ENCODE measurements at places on chromosomes 4 and X.

- DNase-seq: no peak
Observed at GRCh38 chrX:68750316-68750715, 78.5 kb upstream of the EFNB1 start.

DNA sequence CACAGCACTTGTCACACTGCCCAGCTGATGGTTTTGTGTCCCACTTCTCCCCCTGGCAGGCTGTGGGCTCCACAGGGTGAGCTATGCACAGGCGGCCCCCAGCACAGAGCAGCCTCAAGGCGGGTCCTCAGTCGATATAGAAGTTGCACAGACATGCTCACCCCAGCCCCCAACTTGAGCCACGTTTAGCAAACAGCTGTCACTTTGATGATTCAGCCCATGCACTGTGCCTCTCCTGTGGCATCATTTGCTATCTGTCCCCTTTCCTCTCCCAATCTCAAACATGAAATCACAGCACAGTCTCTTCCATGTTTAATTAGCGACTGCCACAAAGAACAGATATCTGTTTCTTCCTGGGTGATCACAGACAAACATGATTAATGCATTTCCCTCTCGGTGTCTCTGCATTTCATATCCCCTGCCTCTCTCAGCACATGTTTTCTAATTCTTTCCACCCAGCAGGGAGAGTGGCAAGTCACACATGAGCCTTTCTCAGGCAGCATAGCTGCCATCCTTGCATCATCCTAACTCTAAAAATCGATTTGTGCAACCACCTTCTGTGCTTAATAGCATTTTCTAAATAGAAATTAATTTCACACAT, 204.9 kb downstream of the EVC2 start:
- DNase-seq: no peak

DNA sequence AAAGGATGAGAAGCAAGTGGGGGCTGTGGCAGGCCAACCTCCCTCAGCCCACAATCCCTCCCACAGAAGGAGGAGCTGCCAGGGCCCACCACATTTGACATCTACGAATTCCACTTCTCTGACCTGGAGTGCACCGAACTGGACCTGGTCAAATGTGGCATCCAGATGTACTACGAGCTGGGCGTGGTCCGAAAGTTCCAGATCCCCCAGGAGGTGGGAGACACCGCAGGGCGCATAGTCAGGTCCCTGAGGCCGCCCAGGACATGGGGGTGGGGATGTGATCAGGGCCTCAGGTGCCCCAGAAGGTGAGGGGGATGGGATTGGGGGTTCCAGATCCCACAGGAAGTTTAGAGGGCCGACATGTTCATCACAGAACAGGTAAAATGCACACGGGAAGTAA, 13.7 kb downstream of the ATP5ME start:
- peak; percentile 10 for DNase-seq

GRCh38 chr4:174580597-174580996, 58.3 kb upstream of the HPGD start:
- DNase-seq: no peak

DNA sequence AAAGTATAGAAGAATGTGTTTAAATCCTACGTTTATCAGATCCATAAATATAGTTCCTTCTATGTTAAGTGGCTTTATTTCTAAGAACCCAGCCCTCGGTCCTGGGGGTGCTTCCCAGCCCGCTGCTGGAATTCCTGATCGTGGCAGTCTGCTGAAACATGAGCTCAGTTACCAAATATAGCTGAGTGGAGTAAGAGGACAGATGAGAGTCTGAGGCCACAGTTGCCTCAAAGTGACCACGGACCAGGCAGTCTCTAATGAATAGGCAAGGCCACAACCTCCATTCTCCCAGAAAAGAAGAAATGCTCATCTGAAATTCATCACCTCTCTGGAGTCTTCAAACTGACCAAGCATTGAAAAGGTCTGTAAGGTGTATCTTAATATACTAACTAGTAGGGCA, at the start of gene PALLD:
Gene PALLD, plus strand, starts transcription at position 219 of the 400 bp plus-strand sequence.
- DNase-seq: no peak

DNA sequence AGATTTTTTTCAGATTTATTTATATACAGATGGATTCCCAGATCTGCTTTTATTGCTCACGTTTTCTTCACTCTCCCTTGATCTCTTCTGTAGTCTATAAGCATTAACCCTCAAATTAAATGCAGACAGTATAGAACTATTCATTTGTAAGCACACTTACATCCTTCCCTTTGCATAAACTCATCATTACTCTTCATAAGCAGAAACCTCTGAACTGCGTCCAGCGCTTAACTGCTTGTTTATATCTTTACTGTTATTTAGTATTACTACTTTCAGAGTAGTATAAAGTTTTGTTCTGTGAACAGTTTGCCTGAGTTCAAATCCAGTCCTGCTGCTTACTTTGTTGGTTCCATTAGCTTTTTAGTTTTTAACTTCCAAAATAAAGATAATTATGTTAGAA, 132.9 kb downstream of the STIM2 start:
- DNase-seq: no peak

DNA sequence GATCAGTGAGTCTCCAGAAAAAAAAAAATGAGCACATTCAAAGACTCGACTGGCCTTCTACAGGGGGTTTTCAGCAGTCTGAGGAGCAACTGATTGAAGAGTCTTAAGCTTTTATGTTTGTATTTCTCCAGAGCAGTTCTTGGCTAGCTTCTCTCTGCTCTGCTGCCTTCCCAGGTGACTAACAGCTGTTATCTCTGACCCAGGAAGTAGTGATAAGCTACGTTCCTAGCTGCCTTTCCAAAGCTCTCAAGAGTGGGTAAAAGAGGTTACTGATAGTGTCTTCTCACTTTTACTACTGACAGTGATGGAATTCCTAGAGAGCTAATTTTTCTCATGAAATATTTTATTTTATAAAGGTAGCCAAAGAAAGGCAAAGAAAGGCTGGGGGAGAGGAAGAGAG, 66.6 kb downstream of the ENOX2 start:
- no peak for DNase-seq

GRCh38 chrX:114800719-114801118, 216.7 kb downstream of the IL13RA2 start:
- DNase-seq: no peak

GRCh38 chr4:51909236-51909703, 66.3 kb downstream of the DCUN1D4 start:
- no peak for DNase-seq

GRCh38 chrX:131677655-131678628, 134.1 kb downstream of the OR13H1 start:
- DNase-seq: peak; percentile 50

DNA sequence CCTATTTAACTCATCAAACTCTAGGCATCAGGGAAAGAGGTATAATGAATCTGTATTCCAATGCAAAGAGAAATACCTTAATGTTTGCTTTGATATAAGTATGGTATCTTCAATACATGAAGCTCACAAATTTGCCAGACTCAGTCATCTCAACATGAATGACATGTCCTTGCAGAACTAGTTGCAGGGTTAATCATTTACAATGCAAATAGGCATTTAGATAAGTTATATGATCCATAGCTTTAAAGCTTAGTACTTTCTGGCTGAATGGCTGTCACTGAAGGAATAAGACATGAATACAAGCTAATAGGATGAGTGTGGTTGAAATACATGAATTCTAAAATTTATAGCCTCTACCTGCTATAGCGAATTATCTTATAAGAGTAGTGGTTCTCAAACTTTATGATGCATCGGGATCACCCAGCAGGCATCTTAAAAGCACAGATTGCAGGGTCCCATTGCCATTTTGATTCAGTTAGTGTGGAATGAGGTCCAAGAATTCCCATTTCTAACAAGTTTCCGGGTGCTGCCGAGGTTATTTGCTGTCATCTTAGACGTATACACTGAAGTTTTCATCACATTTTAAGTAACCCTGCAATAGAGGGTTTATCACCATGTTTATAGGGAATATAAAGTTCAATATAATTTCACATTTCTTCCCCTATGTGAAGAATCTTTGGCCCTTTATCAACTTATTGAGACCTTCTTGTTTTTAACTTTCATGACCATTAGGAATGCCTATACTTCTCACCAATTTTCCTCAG, 439.2 kb downstream of the ARHGAP24 start:
- no peak for DNase-seq

DNA sequence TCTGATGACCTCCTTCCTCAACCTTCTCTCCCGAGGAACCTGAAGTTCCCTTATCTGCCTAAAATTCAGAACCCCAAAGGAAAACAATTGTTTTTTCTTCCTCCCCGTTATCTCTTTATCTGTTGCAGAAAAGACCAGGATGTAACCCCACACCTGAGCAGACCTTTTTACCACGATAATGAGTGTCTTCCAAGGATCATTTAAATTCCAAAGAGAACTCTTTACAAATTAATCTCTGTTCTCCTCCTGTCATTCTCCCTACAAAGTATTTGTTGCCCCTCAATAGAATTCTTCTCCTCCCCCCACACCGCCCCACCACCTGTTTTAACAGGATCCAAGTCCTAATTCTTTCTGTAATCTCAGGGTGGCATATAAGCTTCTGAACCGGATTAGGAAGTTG, 78.5 kb upstream of the NLGN4X start:
- no peak for DNase-seq

GRCh38 chr4:78693777-78694456, 82.2 kb upstream of the BMP2K start:
- DNase-seq: no peak
